ENCODE measurements at places on chromosomes 2 and 18. TPM values are rescaled to one million over a fixed set of nuclear protein-coding genes. Genes with fewer than 3 reads are reported as not detected.

Gene CTIF
- not detected for polyA plus RNA-seq

Gene TUBA3E
- polyA plus RNA-seq: not detected

Gene TRIM43
- polyA plus RNA-seq: not detected

Gene RGPD4
- 0.03 TPM for polyA plus RNA-seq

Gene FBLN7
- 29.3 TPM for polyA plus RNA-seq

Gene PIK3C3
- 42.1 TPM for polyA plus RNA-seq

GRCh38 chr2:220356076-220356475 lies 728.6 kb downstream of the SLC4A3 start:
- no peaks in the 10 kb centered on the region for H3K36me3 ChIP-seq
- DNase-seq: no peak
- no peaks in the 10 kb centered on the region for H3K4me1 ChIP-seq
- no peak overlapping the region for H3K27ac ChIP-seq
- H3K27me3 ChIP-seq: no peaks in the 10 kb centered on the region
- H3K4me3 ChIP-seq: no peak overlapping the region

DNA sequence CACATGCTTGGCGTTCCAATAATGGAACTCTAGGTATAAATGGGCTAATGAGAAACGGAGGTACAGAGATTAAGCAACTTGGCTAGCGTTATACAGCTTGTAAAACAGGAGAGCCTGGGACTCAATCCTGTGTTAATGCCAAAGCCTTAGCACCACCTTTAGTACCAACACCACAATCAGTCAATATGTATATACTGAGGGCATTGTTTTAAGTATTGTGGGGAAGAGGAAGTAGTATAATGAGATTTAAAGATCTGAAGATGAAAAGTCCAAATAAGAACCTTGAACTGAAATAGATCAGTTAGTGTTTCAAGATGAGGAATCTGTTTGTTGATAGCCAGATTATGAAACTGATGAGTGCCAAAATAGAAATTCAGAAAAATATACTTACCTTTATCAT lies 8.1 kb downstream of the MARS2 start:
- no peaks in the 10 kb centered on the region for H3K36me3 ChIP-seq
- no peak overlapping the region for H3K27ac ChIP-seq
- DNase-seq: no peak
- H3K4me3 ChIP-seq: no peak overlapping the region
- peaks cover 23% of the 10 kb centered on the region for H3K4me1 ChIP-seq
- H3K27me3 ChIP-seq: no peaks in the 10 kb centered on the region

DNA sequence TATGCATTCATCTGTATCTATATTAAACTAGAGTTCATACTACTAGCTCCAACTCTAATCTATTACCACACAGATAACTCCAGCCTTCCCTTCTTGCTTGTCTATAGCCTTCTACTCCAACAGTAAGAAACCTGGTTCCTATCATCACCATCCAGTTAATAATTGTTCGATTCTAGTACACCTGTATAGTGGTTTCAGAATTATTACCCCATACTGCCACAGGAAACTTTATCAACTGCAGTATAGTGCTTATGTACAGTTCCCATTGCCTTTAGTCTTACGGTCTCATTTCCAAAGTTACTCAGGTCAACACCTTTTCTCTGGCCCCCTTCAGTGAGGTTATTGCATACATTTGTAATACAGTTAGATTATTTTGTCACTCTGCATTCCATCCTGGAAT lies 14.5 kb downstream of the METTL8 start:
- H3K27ac ChIP-seq: no peak overlapping the region
- no peak for DNase-seq
- H3K36me3 ChIP-seq: no peaks in the 10 kb centered on the region
- H3K4me3 ChIP-seq: no peak overlapping the region
- peaks cover 11% of the 10 kb centered on the region for H3K4me1 ChIP-seq
- no peaks in the 10 kb centered on the region for H3K27me3 ChIP-seq

- no peaks in the 10 kb centered on the region for H3K27me3 ChIP-seq
- no peak for DNase-seq
- no peaks in the 10 kb centered on the region for H3K4me1 ChIP-seq
- H3K36me3 ChIP-seq: no peaks in the 10 kb centered on the region
Measured at GRCh38 chr2:158529379-158530259, 72.9 kb downstream of the PKP4 start.

- no peaks in the 10 kb centered on the region for H3K27me3 ChIP-seq
- H3K36me3 ChIP-seq: no peaks in the 10 kb centered on the region
- H3K4me3 ChIP-seq: no peak overlapping the region
- no peak for DNase-seq
- H3K27ac ChIP-seq: no peak overlapping the region
- no peaks in the 10 kb centered on the region for H3K4me1 ChIP-seq
Measured at GRCh38 chr2:18245375-18245774, 315.1 kb downstream of the RDH14 start.

DNA sequence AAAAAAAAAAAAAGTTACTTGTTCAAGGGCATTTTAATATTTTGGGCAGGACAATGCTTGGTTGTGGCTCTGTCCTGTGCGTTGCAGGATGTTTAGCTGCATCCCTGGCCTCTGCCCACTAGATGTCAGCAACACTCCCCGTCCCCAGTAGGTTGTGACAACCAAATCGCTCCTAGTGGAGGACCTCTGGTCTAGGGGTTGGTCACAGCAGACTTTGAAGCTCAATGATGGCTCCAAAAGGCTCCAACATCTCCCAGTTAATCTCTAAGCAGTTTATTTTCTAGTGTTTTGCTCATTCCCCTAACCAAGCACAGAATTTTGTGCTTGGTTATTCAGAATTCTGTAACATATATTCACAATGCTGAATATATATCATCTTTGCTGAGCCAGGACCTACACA lies 67.0 kb downstream of the CHRNA1 start:
- no peaks in the 10 kb centered on the region for H3K4me1 ChIP-seq
- DNase-seq: peak; percentile 44

- peaks cover 88% of the 10 kb centered on the region for H3K36me3 ChIP-seq
- H3K4me3 ChIP-seq: no peak overlapping the region
- no peaks in the 10 kb centered on the region for H3K4me1 ChIP-seq
- no peak for DNase-seq
- no peak overlapping the region for H3K27ac ChIP-seq
- H3K27me3 ChIP-seq: no peaks in the 10 kb centered on the region
Measured at GRCh38 chr2:11790228-11790627, 43.8 kb downstream of the LPIN1 start.

- no peak for DNase-seq
- no peak overlapping the region for H3K27ac ChIP-seq
- no peaks in the 10 kb centered on the region for H3K4me1 ChIP-seq
- no peak overlapping the region for H3K4me3 ChIP-seq
- H3K27me3 ChIP-seq: no peaks in the 10 kb centered on the region
Measured at GRCh38 chr2:80700961-80701360, 396.4 kb upstream of the LRRTM1 start.

DNA sequence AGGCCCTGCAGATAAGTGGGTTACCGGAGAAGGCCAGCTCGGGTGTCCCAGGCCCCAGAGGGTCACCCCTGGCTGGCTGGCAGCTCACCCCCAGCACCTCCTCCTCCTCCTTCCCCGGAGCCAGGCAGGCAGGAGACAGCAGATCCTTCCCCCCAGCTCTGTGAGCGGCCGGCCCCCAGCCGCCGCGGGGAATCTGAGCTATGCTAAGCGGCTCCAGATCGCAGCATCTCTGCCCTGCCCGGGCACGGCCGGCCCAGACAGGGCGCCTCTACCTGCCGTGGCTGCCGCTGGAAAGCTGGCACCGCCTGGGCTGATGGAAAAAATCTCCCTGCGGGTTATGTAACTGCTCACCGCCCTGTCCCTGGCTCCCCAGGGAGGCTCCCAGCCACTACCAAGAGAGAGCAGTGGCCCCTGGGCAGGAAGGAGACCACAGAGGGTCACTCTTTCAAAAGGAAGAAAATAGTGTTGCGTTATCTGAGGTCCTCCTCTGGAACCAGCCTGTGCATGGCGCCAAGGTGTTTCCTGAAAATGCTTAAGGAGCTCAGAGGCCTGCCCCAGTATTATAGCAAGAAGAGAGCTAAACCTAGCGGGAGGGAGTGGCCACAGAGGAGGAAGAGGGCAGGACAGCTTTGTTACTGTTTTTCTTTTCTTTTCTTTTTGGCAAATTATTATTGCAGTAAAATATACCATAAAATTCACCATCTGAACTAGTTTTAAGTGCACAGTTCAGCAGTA lies 179.0 kb downstream of the SMAD7 start:
- H3K27ac ChIP-seq: no peak overlapping the region
- H3K27me3 ChIP-seq: no peaks in the 10 kb centered on the region
- peaks cover 9% of the 10 kb centered on the region for H3K4me1 ChIP-seq

DNA sequence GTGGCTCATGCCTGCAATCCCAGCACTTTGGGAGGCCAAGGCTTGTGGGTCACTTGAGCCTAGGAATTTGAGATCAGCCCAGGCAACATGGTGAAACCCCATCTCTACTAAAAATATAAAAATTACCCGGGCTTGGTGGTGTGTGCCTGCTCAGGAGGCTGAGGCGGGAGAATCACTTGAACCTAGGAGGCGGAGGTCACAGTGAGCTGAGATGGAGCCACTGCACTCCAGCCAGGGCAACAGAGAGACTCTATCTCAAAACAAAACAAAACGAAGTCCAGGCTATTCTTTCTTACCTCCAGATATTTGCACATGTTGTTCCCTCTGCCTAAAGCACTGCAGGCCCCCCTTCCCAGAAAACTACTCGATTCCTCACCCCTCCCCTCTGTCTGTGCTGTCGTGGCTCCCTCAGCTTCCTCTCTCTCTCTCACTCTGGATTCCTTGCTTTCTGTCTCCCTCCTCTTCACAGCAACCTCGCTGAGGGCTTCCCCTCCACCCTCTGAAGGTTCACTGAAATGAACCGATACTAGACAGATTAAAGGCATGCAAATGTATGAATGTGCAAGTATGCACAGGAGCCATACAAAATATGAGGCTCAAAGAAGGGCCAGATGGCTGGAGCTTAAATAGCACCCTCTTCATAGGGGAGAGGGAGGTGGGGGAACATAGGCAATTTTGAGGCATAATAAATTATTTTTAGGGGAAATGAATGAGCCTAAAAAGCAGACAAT lies 18.5 kb downstream of the TMEM177 start:
- DNase-seq: no peak
- H3K27me3 ChIP-seq: no peaks in the 10 kb centered on the region
- no peak overlapping the region for H3K27ac ChIP-seq
- H3K4me3 ChIP-seq: no peak overlapping the region
- no peaks in the 10 kb centered on the region for H3K36me3 ChIP-seq
- H3K4me1 ChIP-seq: peaks cover 35% of the 10 kb centered on the region

- no peak for DNase-seq
- no peaks in the 10 kb centered on the region for H3K4me1 ChIP-seq
- no peaks in the 10 kb centered on the region for H3K36me3 ChIP-seq
- H3K27ac ChIP-seq: no peak overlapping the region
Measured at GRCh38 chr18:49344096-49344495, 116.3 kb downstream of the DYM start.

GRCh38 chr2:196229013-196229412 lies 57.6 kb upstream of the STK17B start:
- no peak overlapping the region for H3K4me3 ChIP-seq
- H3K4me1 ChIP-seq: peaks cover 100% of the 10 kb centered on the region
- H3K27me3 ChIP-seq: no peaks in the 10 kb centered on the region
- DNase-seq: no peak
- H3K27ac ChIP-seq: peak overlapping the region; percentile 41
- no peaks in the 10 kb centered on the region for H3K36me3 ChIP-seq

DNA sequence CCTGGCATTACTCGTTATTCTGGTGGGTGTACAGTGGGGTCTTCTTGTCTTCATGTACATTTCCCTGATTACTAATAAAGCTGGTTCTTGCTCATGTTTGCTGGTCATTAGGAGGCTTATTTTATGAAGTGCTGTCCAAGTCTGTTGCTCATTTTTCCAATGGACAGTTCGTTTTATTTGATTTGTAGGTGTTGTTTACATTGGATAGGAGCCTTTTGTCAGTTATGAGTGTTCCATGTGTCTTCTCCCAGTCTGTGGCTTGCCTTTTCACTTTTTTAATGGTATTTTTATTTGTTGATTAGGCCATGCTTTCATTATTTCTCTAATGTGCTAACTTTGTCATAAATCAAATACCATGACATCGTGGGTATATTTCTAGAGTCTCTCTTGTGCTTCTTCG lies 51.9 kb downstream of the CEP192 start:
- H3K4me1 ChIP-seq: no peaks in the 10 kb centered on the region
- no peak for DNase-seq
- H3K4me3 ChIP-seq: no peak overlapping the region
- no peak overlapping the region for H3K27ac ChIP-seq
- no peaks in the 10 kb centered on the region for H3K36me3 ChIP-seq

- H3K27ac ChIP-seq: no peak overlapping the region
- no peak for DNase-seq
- H3K36me3 ChIP-seq: no peaks in the 10 kb centered on the region
Measured at GRCh38 chr2:215830304-215830703, 183.0 kb downstream of the MREG start.

All from CD4-positive, alpha-beta memory T cell (primary cell).